ENCODE measurements at places on chromosomes 6 and 20.

DNA sequence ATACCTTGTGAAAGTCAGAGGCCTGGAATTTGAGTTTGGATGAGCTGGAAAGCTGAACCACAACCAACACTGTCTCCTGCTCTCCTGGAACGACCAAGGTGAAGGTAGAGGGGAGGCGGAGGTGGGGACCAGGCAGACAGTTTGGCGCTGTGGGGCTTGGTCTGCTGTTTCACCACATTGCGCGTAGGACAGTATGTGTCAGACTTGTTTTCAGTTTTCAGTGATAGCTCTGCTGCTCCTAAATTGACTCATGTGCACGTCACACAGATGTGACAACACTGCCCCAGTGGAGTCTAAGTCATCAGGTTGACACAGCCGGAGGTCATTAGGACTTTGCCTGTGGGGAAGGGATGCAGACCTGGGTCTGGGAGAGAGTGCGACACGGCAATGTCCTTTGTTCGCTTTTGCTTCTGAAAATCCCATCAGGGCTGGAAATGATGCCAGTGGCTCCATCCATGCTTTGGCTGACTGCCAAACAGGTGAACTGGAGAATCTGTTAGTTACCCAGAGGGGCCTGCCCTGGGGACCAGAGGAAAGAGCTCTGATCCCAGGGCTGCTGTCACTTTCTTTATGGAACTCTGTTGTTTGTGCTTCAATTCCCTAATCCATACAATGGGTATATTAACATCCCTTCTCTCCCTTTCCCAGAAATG, 255.5 kb downstream of the CDC5L start:
- DNase-seq = peak; percentile 18

- no peak for DNase-seq
Measured at GRCh38 chr6:167683028-167683862, 143.5 kb upstream of the AFDN start.

DNA sequence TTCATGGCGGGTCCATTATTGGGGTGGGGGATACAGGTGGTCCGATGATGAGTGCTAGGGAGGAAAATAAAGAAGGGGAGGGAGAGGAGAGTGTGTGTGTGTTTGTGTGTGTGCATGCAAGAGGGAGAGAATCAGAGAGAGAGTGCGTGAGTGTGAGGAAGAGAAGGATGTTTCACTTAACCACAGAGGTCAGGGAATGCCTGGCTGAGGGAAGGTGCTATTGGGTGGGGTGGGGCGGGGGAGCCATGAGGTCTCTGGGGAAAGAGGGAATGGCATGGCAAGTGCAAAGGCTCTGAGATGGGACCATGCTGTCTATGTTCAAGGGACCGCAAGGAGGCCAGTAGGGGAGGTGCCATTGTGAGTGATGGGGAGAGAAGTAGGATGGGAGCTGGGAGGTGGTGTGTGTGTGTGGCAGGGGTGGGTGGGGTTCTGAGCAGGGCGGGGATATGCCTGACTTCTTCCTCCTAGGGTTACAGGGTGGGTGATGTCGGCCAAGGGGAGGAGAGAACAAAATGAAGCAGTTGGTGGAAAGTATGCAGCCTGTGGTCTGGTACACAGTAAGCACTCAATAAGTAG, 23.0 kb downstream of the CEBPB start:
- DNase-seq = no peak

- DNase-seq = no peak
Measured at GRCh38 chr20:64146301-64146935, 17.8 kb upstream of the MYT1 start.

- no peak for DNase-seq
Measured at GRCh38 chr20:10739134-10739533, 65.3 kb upstream of the JAG1 start.

DNA sequence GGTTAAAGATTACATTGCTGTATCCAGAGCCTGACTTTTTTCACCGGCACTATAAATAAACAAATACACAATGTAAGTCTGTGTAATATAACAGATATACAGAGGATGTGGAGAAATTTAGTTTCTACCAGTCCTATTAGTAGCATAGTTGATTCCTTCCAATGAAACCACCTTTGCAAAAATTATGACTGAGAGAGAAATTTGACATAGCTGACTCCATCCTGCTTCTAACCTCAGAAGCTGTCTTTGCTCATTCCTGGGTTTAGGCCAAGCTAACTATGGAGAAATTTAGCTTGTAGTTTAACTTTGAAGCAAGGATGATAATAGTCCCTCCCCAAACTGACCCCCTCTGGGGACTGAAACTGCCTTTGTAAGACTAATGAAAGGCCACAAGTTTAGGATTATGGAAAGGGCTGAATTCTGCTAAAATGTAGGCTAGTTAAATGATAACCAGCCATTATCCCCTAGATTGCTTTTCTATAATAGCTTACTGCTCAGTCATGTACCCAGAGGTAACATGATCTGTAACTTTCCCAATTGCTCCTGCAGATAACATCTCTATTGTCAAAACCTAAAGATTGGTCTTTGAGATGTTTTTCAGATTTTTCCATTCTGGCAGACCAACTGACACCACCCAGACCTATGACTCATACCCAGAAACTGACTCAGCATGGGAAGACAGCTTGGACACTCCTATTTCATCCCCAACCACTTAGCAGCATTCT, 172.8 kb upstream of the ARG1 start:
- no peak for DNase-seq

- DNase-seq = no peak
Measured at GRCh38 chr20:43844778-43845614, 69.7 kb upstream of the TOX2 start.

DNA sequence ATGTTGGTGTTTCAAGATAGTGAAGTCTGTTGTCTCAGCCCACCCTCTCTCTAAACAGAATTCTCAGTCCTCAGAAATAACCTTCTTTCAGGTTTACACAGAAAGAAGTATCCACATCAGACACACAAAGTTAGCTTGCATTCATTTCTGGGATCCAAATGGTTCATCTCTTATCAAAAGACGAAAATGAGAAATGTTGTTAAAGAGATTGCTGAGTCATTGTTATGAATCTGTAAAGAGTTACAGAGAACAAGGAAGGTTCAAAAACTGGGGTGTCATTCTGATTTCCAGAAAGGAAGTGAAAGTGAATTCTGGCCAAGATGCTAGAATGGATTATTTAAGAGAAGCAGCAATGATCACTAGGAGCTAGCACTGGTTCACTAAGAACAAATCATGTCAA, 90.5 kb upstream of the ATXN1 start:
- no peak for DNase-seq

GRCh38 chr6:100538086-100538485, 73.4 kb upstream of the SIM1 start:
- no peak for DNase-seq
